ENCODE measurements at places on chromosomes 5 and 9. TPM values are rescaled to one million over a fixed set of nuclear protein-coding genes. Genes with fewer than 3 reads are reported as not detected.

DNA sequence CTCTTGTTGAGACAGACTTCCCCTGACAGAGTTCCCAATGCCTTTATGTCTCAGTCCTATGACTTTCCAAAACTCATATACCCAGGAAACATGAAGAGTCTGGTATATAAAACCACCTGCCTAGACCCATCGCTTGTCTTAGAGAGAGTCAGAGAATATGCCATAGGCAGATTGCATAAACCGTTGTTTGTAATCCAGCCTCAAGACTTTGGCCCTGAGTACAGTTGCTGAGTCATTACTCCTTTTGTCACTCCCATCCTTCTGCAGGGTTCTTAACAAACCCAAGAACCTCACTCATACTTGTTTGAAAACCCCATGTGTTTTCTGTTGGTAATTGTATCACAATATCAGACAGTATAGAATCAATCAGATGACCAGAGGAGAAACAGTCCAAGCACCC lies 616.3 kb downstream of the SLCO4C1 start:
- no peak for DNase-seq

DNA sequence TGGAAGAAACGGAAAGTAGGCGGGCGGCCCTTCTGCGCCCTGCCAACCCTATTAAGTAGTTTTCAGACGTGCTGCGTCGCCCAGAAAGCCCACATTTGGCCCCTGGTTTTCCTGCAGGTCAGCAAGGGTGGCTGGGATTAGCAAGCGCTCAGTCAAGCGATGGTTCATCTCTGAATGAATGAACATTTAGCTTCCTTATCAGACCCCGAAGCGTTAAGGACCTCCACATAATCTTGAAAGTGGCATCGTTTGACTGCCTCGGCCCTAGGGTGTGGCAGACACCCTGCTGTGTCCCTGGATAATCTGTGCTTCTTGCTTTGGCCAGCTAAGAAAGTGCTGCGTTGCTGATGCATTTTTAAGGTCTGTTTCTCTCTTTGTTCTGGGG lies 684 bp downstream of the TOR1B start:
- no peak for DNase-seq

- no peak for DNase-seq
Observed at GRCh38 chr9:83472221-83472665, 66.0 kb downstream of the FRMD3 start.

Gene IL7R
- 0.27 TPM for total RNA-seq

DNA sequence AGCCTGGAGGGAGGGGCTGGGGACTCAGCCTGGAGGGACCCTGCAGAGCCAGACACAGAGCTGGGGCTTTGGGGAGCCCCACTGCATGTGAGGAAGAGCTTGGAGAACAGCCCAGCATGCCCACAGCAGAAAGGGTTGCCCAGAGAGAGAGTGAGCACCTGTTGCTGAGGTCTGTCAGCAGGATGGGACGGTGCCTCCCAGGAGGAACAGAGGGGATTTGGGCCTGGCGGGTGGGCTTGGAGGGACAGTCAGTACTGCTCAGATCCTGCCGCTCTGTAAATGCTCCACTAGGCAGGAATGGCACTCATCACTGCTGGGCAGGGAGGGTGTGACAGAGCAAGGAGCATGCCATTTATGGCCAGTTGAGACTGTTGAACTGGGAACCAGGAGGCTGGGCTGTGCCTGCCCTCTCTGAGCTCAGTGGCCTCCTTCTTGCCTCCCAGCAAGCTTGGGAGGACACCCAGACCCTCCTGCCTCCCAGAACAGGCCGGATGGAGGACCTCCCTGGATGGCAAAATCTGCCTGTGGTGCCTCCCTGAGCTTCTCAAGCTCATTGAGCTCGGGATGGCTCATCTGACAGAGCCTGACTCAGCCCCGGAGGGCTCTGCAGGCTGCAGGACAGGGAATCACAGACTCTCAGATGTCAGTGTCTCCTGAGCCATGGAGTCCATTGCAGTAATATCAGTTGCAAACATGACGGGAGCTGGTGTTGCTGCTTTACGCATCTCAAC lies 786 bp upstream of the HRCT1 start:
- no peak for DNase-seq

Gene CA9
- total RNA-seq: not detected
